Caki2 (cell line): ENCODE measurements at places on chromosomes 6 and 20. TPM values are rescaled to one million over a fixed set of nuclear protein-coding genes. Genes with fewer than 3 reads are reported as not detected.

PTCRA gene
- not detected in 2 replicates for total RNA-seq

DNA sequence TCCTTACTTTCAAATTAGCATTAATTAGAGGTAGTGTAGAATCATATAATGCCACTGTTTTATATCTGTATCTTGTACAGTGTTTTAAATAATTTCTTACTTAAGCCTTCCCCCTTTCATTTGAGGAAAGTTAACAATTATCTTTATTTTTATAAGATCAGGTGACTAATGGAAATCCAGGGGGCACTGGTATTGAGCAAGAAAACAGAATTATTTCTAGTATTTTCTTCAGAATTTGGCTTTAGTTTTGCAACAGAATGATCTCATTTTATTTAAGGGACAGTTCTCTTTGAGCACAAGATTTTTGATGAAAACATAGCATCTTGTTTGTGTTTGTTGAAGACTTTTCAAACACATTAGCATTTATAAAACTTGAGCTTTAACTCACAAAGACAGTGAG lies 55.9 kb downstream of the RNF217 start:
- DNase-seq, result no peak

DNA sequence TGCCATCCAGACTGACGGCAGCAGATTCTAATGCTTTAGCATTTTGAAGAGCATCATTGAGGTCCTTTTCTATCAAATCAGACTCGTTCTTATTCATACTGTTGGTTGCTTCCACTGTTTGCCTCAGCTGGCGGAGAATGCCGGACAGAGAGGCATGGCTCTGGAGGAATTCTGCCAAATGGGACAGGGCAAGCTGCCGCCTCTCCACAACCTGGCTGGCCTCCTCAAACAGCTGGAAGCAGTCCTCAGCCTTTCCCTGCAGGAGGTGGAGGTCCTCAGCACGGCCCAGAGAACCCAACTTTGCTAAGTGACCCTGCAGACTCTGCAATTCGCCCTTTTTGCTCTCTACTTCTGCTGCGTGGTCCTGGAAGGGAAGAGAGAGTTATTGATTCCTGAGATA lies 220.5 kb downstream of the SYNE1 start:
- no peak for DNase-seq

GRCh38 chr6:70846207-70846835 lies 110.5 kb downstream of the B3GAT2 start:
- no peak for DNase-seq

DNA sequence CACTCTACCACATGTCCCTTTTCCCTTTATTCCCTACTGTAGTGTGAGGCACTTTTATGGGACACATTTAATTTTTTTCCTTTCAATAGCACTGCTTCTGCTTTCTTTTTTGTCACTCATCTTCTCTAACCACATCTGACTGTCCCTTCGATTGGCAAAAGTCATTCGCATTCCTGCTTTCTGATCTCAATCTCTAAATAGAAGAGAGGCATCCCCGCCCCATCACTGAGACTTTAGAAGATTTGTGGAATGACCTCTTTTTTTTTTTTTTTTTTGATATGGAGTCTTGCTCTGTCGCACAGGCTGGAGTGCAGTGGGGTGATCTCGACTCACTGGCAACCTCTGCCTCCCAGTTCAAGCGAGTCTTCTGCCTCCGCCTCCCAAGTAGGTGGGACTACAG lies 9.1 kb downstream of the ZNF292 start:
- DNase-seq, result peak; percentile 14

GRCh38 chr6:138849791-138850190 lies 53.9 kb downstream of the ECT2L start:
- DNase-seq, result no peak

DNA sequence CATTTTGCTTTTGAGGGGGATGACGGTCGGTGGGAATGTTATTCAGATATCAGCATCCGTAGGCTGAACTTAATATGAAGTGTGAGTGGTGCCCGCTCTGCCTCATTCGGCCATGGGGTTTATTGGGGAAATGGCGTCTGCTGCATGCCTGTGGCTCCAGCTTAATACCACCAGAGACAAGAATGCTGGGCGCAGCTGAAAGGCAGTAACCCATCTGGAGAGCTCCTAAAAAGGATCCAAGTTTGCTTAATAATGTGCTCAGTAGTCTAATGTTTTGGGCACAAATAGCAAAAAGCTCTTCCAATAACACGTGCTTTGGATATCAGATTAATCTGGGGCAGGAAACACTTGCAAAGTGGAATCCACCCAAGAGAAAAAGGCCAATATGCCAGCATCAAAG lies 273.0 kb upstream of the TAB2 start:
- no peak for DNase-seq
